ENCODE measurements at places on chromosomes 4 and X. TPM values are rescaled to one million over a fixed set of nuclear protein-coding genes. Genes with fewer than 3 reads are reported as not detected.

DNA sequence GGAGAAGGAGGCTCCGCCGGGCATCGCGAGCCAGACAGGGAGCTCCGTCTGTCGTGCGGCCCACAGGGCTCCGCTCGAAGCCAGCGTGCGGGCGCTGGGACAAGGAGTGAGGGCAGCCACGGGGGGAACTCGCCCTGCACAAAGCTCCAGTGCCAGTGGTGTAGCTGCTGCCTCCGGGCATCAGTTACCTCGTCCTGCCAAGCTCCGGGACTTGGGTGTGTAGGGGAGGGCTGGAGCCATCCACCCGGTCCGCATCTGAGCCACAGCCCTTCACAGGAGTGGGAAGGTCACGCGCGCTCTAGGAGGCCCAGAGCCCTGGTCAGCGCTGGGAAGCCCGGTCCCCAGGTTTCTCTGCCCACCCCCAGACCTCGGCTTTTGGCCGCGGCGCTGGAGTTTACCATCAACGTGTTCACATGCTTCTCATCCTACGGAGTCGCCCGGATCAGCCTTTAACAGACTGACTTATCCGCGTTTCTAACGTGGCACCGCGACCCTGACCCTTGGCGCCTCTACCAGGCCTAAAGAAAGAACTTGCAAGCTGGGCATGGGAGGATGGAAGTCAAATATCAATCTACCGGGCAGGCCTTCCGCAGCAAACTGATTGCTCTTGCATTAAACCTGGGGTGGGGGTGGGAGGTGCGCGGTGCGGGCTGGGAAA is 8.4 kb upstream of the PRDM8 start:
- no peak overlapping the region for H3K4me3 ChIP-seq
- H3K36me3 ChIP-seq = no peaks in the 10 kb centered on the region
- peaks cover 34% of the 10 kb centered on the region for H3K4me1 ChIP-seq
- no peak for DNase-seq
- no peak overlapping the region for H3K27ac ChIP-seq

MTM1 gene
- 15.4 TPM for total RNA-seq

DNA sequence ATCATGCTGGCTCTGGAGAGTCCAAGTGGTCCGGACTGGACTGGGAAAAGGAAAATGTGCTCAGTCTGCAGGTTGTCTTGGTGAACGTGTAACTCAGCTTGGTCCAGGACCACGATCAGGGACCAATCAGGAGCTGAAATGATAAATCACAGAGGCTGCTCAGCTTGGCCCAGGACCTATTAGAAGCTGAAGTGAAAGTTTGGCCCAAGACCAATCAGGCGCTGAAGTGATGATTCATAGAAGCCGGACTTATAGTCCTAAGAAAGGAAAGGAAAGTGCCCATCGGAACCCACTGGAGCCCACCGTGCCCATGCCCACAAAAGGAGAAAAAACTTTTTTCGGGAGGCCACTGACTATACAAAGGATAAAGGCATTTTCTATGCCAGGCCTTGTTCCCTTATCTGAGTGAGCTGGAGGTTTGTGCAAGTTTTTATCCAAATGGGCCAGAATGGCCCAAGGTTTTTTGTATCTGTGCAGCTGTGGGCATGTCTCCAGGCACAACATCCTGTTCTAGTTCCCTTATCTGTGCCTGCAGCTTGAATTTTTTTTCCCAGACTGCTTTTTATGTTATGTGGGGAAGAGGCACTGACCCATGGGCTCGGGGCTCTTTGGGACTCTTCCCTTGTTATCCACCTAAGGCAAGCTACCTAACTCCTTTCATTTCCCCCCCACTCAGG is 194.4 kb downstream of the FAM133A start:
- H3K4me3 ChIP-seq = no peak overlapping the region
- no peak for DNase-seq
- no peaks in the 10 kb centered on the region for H3K36me3 ChIP-seq
- no peaks in the 10 kb centered on the region for H3K27me3 ChIP-seq

- no peak overlapping the region for H3K4me3 ChIP-seq
- peaks cover 6% of the 10 kb centered on the region for H3K4me1 ChIP-seq
- no peak overlapping the region for H3K27ac ChIP-seq
Observed at GRCh38 chr4:7693711-7694110, 245.9 kb downstream of the AFAP1 start.

- H3K27me3 ChIP-seq = no peaks in the 10 kb centered on the region
- H3K4me1 ChIP-seq = no peaks in the 10 kb centered on the region
- H3K36me3 ChIP-seq = no peaks in the 10 kb centered on the region
- no peak overlapping the region for H3K4me3 ChIP-seq
Observed at GRCh38 chrX:45009371-45010000, 136.5 kb downstream of the KDM6A start.

DNA sequence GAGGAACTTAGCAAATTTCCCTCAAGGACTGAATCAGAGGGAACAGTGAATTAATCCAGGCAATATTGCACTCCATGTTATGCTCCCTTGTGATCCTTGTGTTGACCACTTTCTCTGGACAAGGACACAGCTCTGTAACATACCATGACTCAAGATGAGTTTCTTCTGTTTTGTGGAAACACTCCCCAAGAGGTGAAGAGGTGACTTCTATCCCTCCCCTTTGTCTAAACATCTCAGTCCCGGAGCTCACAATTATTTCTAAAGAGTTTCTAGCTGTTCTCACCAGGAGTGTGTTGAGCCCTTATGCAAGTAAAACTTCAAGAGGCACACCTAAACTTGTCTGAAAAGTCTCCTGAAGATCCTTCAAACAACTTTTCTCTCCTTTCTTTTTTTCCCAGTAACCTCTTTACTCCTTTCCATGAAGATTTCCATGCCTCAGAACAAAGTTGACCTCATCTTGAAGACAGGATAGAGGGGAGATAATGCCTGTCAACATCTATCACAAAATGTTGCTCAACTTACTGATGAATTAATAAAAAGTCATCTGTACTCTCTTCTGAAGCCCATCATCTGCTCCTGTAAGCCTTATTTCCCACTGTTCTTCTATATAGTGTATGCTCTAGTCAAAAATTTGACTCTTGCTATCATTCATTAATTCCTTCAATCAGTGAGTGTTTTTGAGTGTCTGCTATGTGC is 429.1 kb downstream of the SPRY1 start:
- no peaks in the 10 kb centered on the region for H3K36me3 ChIP-seq
- peaks cover 6% of the 10 kb centered on the region for H3K4me1 ChIP-seq
- no peaks in the 10 kb centered on the region for H3K27me3 ChIP-seq
- H3K4me3 ChIP-seq = no peak overlapping the region

DNA sequence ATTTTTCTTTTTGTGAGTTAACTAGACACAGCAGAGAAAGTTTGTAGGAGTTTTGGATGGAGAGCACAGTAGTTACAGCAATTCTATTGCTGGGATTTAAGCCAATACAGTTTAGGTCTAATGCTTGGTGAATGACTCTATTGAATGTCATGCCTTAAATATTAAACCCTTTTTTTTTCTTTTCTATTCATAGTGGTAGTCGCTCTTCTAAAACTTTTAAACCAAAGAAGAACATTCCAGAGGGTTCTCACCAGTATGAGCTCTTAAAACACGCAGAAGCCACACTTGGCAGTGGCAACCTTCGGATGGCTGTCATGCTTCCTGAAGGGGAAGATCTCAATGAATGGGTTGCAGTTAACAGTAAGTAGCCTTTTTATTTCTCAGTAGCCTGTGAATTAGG is 34.8 kb upstream of the DCK start:
- DNase-seq = no peak
- H3K4me3 ChIP-seq = no peak overlapping the region
- H3K36me3 ChIP-seq = peaks cover 5% of the 10 kb centered on the region
- no peak overlapping the region for H3K27ac ChIP-seq
- no peaks in the 10 kb centered on the region for H3K27me3 ChIP-seq

NAP1L2 gene
- total RNA-seq = 4.4 TPM

GRCh38 chrX:22389556-22390179 is 117.0 kb downstream of the CBLL2 start:
- H3K36me3 ChIP-seq = no peaks in the 10 kb centered on the region
- DNase-seq = no peak
- no peak overlapping the region for H3K4me3 ChIP-seq
- no peak overlapping the region for H3K27ac ChIP-seq
- H3K4me1 ChIP-seq = no peaks in the 10 kb centered on the region
- H3K27me3 ChIP-seq = no peaks in the 10 kb centered on the region

DNA sequence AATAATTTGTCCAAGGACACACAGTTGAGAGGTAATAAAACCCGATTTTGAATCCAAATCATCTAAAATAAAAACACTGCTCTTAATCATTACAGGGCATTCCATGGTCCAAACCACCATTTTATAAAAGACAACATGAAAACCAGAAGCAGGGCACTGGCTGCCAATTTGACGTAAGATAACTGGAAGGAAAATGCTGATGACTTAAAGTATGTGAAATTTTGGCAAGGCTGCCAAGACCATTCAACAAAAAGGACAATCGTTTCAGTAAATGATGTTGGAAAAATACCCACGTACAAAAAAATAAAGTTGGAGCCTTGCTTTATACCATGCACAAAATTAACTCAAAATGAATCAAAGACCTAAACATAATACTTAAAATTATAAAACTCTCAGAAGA is 344.4 kb downstream of the RAPGEF2 start:
- H3K4me1 ChIP-seq = no peaks in the 10 kb centered on the region
- DNase-seq = no peak
- no peaks in the 10 kb centered on the region for H3K36me3 ChIP-seq
- H3K27ac ChIP-seq = no peak overlapping the region

DNA sequence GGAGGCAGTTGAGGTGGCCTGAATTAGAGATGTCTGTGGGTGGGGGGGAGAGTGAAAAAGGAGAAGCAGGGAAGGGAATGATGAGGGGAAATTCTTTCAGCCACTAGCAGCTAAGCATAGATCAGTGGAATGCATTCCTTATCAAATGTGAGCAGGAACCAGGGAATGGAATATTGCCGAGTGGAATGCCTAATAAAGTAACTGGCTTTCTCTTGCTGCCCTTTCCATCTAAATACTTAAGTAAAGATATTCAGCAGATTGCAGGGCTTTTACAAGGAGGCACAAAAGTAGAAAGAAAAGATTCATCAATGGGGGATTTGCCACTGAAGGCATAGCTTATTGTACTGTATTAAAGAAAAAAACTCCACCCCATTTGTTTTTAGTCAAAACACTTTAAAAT is 263.0 kb upstream of the RPS6KA3 start:
- no peaks in the 10 kb centered on the region for H3K4me1 ChIP-seq
- no peak for DNase-seq
- no peak overlapping the region for H3K4me3 ChIP-seq
- H3K27ac ChIP-seq = no peak overlapping the region

DNA sequence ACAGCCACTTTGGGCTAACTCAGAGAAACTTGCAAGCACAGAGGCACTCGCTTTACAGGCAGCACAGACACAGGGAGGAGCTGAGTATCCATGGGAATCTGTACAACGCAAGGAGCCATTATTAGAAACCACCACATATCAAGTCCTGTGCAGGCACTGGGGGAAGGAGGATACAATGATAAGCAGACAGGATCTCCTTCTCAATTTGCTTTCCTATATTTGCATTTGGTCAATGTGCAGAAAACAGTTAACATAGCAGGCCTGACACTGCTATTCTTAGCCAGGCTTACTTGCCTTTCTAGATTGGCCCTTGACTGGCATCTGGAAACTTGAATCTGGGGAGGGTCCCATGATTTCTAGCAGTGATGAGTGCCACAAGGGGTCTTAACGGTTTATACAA is 65.8 kb downstream of the TEC start:
- no peak overlapping the region for H3K27ac ChIP-seq
- DNase-seq = no peak
- H3K27me3 ChIP-seq = no peaks in the 10 kb centered on the region
- no peak overlapping the region for H3K4me3 ChIP-seq
- H3K36me3 ChIP-seq = no peaks in the 10 kb centered on the region

CXCL8 gene
- not detected for total RNA-seq

DNA sequence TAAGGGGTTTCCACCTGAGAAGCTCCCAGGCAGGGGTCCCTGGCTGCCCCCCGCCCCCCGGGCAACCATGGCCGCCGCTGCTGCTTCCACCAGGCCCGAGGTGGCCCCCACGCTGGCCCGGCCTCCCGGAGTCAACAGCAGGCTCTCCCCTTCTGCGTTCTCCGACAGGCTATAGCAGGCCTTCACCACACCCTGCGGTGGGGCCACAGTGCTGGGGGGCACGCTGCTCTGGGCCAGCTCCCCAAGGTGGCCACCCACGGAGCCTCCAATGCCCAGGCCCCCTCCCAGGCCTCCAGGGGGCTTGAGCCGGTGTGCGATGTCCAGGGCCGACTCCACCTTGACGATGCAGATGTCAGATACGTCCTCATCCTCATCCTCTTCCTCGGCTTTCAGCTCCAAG is 72.5 kb downstream of the UBE2K start:
- H3K4me1 ChIP-seq = no peaks in the 10 kb centered on the region
- H3K4me3 ChIP-seq = no peak overlapping the region
- H3K27me3 ChIP-seq = no peaks in the 10 kb centered on the region

GRCh38 chrX:70444326-70444945 is at the start of gene DLG3:
Gene DLG3 (plus strand): TSS chrX:70444835. CDS start chrX:70445202, 367 bp downstream.
- no peaks in the 10 kb centered on the region for H3K36me3 ChIP-seq
- H3K27me3 ChIP-seq = peaks cover 20% of the 10 kb centered on the region
- peaks cover 5% of the 10 kb centered on the region for H3K4me1 ChIP-seq
- DNase-seq = no peak
- no peak within 1 kb of the TSS for H3K27ac ChIP-seq

PWWP3B gene
- total RNA-seq = 0.11 TPM

NDNF gene
- 3.7 TPM for total RNA-seq

- peaks cover 55% of the 10 kb centered on the region for H3K4me1 ChIP-seq
- no peaks in the 10 kb centered on the region for H3K36me3 ChIP-seq
- H3K27me3 ChIP-seq = no peaks in the 10 kb centered on the region
Observed at GRCh38 chr4:119103263-119103662, 32.4 kb upstream of the MYOZ2 start.

DNA sequence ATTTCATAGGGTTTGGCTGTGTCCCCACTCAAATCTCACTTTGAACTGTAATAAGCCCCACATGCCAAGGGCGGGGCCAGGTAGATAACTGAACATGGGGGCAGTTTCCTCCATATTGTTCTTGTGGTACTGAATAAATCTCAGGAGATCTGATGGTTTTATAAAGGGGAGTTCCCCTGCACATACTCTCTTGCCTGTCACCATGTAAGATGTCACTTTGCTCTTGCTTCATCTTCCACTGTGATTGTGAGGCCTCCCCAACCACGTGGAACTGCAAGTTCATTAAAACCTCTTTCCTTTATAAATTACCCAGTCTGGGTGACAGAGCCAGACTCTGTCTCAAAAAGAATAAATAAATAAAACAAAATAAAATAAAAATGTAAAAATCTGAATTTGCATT is 95.9 kb downstream of the PDS5A start:
- H3K27me3 ChIP-seq = no peaks in the 10 kb centered on the region
- H3K4me1 ChIP-seq = no peaks in the 10 kb centered on the region
- no peak for DNase-seq
- H3K27ac ChIP-seq = no peak overlapping the region
- H3K36me3 ChIP-seq = peaks cover 43% of the 10 kb centered on the region
- H3K4me3 ChIP-seq = no peak overlapping the region

DNA sequence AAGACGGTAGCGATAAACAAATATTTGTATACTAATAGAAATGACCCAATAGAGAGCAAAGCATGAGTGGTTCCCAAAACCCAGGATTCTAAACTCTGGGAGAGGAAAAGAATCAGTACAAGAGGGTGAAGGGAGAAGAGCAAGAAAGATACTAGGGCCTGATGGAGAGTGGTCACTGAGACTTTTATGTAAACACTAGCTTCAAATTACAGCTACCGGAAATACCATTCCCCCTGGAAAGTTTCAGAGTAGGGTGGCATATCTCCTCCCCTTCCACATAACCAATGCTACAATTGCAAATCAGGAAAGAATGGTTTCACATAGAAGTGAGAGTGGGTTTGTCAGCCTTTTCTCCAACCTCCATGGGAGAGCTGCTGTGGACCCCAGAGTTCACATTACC is 77.1 kb downstream of the EIF4E start:
- H3K36me3 ChIP-seq = no peaks in the 10 kb centered on the region
- no peak overlapping the region for H3K4me3 ChIP-seq
- no peak for DNase-seq
- H3K27ac ChIP-seq = no peak overlapping the region

GRCh38 chr4:22744478-22745062 is 51.8 kb downstream of the GBA3 start:
- no peaks in the 10 kb centered on the region for H3K36me3 ChIP-seq
- no peak overlapping the region for H3K4me3 ChIP-seq
- no peaks in the 10 kb centered on the region for H3K4me1 ChIP-seq
- no peaks in the 10 kb centered on the region for H3K27me3 ChIP-seq

SPANXD gene
- total RNA-seq = not detected
